ENCODE measurements at places on chromosomes 5 and 9.
A peak's percentile ranks its signal among the peaks of the same experiment; 100 is the strongest.

DNA sequence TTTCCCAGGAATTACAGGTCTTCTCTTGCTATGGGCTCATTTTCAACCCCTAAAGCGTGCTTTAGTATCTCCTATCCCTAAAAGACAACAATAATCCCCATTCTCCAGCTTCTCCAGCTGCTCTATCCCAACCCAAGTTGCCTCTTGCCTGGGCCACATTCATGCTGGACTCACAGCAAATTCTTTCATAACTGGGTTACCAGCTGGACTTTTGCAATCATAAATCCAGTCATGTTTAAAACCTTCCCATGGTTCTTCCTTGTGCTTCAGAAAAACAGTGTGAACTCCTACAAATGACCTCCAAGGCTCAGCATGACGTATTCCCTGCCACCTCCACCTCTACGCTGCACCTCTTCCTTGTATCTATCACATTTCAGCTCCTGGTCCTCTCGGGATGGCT lies 346.9 kb downstream of the GADD45G start:
- no peak for DNase-seq

DNA sequence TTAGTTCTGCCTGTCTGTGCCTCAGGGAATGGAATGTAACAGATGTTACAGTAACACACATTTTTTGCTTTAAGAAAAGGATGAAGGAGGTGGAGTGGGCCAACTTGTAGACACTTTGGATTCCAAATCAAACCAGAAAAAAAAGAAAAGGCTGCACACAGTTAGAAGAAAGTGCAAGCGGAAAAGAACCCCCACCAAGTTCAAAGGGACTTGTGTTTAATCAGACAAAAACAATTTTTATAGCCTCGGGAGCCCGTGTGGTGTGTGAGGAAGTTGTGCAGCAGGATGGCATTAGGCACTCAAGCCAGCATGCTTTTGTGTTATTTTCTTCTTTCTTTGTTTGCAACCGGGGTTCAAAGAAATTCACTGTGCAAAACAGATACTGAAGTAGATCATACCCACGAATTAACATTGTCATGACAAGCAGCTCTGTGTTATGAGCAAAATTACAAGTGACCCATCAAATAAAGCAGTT lies 189.5 kb downstream of the SEMA5A start:
- no peak for DNase-seq

DNA sequence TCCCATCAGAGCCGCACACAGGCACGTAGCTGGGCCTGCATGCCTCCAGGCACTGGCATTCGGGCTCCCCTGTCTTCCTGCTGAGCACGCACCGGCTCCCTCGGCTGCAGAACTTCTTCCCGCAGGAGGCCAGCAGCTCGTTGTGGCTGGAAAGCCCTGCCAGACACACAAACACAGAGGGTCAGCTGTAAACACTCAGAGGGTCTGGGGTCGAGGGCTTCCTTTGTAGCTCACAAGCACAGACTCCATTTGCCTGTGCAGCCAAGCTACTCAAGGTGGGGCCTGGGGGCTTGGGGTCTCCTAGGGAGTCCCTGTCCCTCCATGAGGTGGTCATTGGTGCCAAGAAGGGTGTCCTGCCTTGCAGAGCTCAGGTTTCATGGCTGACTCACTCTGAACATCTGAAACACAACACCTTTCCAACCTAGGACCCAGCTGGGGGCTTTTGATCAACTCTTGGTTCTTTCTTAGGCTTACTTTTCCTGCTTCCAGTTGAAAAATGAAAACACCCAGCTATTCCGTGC lies 211.4 kb downstream of the FSTL4 start:
- no peak for DNase-seq

DNA sequence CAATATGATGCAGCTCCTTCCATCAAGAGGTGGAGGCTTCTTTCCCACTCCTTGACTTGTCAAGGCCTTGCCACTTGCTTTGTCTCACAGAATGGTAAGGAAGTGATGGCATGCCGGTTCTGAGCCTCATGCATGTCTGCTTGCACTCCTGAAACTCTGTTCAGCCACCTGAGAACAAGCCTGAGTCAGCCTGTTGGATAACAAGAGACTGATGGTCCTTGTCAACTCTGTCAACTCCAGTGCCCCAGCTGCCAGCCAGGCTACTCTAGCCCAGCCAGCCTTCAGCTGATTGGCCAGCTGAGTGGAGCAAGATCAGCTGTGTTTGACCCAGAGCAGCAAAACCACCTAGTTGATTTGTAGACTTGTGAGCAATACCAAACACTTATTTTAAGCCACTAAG lies 4.4 kb upstream of the TENT4A start:
- no peak for DNase-seq

- no peak for DNase-seq
Measured at GRCh38 chr5:60148366-60148765, 254.8 kb upstream of the PDE4D start.

DNA sequence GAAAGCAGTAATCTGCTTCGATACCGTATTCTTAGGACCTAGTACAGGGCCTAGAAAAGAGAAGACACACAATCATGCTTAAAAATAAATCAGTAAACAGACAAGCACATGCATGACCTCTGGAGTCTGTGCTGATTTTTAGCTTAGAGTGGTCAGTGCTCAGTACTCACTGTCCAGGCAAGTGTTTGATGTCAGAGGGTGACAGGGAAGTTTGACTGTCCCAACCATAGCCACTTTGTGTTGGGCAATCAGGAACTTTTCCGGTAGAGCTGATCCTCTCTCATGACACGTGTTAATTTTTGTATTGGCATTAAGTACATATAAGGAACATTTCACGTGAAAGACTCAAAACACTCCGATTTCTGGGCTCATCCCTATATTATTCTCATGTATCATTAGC lies 464.7 kb upstream of the KLF4 start:
- DNase-seq = no peak

DNA sequence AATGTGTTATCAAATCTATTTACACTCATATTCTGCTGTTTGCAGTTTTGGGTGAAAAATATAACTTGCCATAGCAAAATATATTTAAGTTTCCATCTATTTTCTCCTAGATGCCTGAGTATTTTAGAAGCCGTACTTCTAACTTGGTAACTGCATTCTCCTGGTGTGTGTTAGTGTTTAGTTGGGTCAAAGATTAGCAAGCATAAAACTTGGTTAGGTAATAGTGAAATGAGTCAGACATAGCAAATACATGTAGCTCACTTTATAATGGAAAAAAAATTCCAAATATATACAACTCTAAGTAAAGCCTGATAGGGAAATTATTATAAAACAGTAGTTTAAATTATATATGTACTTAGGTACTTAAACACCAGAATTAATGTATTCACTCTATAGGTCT lies 640.7 kb upstream of the ST8SIA4 start:
- DNase-seq = no peak

DNA sequence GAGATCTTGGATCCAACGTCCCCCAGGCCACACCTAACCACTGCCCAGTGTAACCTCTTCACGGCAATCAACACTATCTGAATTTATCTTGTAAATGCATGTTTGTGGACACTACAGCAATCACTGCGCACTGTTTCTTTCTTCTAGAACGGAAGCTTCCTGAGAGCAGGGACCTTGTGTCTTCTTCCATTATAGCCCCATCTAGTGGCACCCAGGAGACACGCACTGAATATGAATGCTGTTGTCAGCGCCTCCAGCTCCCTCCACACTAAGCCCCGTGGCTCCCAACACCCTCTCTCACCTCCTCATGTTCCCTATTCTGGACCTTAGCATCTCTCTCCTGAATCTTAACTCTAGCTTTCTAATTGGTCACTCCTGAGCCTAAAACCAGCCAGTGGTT lies 72.7 kb downstream of the SMIM23 start:
- no peak for DNase-seq

- DNase-seq = no peak
Measured at GRCh38 chr5:150181766-150182545, 7.9 kb upstream of the SLC6A7 start.

GRCh38 chr5:115934388-115934974 lies 27.8 kb upstream of the LVRN start:
- no peak for DNase-seq

GRCh38 chr9:78091731-78092130 lies 60.1 kb upstream of the GNAQ start:
- DNase-seq = no peak

GRCh38 chr5:122541388-122541787 lies 229.4 kb downstream of the SNCAIP start:
- no peak for DNase-seq

DNA sequence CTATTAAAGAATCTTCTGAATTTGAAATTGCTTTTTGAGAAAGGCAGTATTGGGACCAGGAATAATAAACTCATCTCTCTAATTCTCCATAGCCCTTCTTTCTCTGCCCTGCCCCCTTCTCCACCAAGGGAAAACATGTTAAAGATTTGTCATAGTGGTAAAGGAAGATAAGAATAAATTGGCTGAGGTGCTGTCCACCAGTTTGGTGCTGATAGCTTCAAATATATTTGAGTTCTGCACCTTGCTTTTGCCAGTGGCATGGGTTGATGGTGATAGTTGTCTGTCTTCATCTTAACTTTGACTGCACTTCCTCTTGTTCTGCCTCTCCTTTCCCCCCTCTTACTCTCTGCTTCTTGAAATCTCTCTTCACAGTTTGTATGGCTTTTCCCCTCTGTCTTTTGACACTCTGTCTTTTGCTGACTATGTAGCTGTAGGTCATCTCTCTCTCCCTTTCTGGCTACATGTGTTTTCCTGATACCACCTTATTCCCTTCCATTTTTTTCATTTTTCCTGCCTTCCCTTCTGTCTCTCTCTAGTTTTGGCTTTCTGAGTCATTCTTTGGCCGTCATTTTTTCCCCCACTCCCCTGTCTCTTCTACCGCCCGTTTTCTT lies 56.6 kb downstream of the NDUFS4 start:
- DNase-seq = no peak

- DNase-seq = no peak
Measured at GRCh38 chr9:7478646-7479045, 320.9 kb downstream of the DMAC1 start.

DNA sequence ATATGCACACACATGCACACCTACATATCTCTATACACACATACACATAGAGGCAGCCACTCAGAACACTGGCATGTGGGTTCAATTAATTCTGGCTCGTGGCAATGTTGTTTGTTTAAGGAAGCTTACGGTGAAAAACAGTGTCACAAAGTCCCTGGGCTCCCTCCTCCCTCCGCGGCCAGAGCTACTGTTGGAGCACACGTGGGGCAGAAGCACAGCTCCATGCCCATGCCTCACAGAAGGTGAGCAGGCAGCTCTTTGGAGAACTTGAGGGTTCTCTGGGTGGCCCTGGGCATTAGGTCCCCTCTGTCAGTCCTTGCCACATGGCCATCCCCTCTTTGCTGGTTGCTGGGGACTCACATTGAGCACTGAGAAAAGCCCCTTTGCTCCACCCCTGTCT lies 107.5 kb downstream of the GADD45G start:
- no peak for DNase-seq

GRCh38 chr5:27474395-27474794 lies 436.0 kb upstream of the CDH9 start:
- DNase-seq = no peak

GRCh38 chr9:4297786-4298254 lies 2.0 kb downstream of the GLIS3 start:
- peak; percentile 70 for DNase-seq

DNA sequence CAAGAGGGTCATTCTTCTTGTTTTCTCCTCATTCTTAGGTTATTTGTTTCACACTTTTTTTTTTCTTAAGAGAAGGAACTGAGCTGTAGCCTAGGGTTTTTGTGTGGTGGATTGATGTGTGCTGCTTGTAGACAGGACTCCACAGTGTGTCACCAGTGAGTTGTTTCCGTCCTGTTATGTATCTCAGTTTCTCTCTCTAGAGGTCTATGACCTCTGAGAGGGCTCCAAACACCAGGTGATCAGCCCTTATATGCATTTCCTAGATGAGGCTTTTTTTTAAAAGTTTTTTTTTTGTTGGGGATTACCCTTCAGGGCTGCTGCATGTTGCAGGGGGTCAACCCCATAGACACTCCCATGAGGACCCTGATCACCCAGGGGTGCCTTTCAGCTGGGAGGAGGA lies 124.2 kb upstream of the MAST4 start:
- no peak for DNase-seq

DNA sequence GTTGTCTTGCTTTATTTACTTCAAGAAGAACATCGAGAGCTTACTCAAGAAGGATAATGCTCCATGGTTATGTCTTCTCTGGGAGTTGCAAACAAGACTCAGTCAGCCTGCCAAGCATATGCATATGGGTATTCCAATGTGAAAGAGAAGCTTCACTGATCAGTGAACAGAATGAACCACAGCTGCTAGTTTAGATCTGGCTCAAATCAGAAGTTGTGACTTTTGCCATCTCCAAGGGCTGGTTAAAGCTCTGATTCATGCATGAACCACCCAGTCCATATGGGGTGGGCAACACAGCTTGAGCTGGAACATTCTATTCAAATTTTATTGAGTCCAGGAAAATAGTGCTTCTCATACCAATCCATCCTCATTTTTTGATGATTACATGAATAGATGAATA lies 50.0 kb downstream of the ATPSCKMT start:
- DNase-seq = no peak

DNA sequence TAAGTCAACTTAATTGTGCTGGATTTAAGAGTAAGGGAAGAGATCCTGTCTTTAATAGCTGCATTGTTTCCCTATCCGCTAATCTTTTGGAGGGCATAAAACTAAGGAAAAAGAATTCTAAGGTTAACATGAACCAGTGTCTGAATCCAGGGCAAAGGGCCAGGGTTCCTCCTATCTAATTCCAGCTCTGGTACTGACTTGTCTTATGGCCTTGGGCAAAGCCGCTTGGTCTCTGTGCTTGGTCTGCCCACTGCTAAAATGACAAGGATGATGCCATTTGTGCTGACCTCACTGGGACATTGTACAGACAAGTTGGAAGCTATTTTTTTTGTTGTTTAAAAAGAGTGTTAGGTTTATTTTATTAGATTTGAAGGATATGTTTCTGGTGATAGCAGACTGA lies 334.7 kb upstream of the PIK3R1 start:
- DNase-seq = no peak

GRCh38 chr9:130215341-130216119 lies 43.3 kb downstream of the NCS1 start:
- no peak for DNase-seq

GRCh38 chr9:87714819-87715218 lies 11.1 kb upstream of the CTSL start:
- no peak for DNase-seq

DNA sequence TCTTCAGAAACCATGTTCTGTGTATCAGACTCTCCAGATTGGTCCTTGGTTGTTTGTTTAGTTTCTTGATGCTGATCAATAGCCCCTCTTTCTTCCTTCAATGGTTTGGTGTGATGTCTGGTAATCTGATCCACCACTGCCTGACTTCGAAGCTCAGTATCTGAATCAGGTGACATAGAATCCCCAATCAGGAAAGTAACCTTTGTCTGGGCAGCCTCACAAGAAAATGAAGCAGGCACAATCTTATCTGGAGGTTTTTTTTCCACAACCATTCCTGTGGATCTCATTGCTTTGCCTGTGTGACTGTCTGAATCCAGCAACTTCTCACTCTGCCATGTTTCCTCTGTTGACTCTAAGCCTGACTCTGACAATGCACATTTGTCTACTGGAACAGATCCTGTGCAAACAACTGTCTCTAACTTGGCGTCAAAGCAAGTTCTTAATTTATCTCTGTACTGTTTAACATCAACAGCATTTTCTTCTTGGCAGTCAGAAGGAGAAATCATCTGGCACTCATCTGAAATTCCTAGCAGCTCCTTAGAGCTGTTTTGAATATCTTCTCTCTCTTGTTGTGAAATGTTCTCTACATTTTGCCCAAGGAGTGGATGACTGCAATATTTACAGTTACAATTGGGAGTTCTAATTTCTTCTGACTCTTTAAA lies 37.1 kb upstream of the RAPGEF6 start:
- DNase-seq = no peak
